Esophagus mucosa (tissue), 1 donor: ENCODE measurements at places on chromosomes 11 and 22.
A peak's percentile ranks its signal among the peaks of the same experiment; 100 is the strongest.

DNA sequence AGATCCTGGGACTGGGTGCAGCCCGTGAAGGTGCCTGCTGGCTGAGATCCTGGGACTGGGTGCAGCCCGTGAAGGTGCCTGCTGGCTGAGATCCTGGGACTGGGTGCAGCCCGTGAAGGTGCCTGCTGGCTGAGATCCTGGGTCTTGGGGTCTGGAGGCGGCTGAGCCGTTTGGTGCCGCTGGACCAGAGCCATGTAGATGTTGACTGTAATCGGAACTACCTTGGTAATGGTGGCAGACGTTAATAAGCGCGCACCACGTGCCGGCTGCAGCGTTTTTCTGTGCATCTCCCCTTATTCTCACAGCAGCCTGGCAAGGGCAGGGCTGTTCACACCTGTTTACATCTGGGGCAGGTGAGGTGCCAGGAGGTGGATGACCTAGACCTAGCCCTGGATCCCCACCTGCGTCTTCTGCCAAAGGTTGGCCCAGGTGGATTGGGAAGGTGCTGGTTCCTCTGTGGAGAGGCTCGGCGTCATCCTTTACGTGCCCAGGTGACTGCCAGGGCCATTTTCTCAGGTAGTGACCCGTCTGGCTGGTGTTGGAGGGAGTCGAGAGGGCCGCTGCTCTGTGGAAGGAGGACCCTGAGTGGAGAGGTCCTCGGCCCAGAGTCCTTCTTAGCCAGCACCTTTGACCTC lies 382.5 kb downstream of the TBC1D22A start:
- peak; percentile 58 for ATAC-seq

- ATAC-seq = no peak
Measured at GRCh38 chr11:61853698-61854169, 25.6 kb downstream of the FADS2 start.

DNA sequence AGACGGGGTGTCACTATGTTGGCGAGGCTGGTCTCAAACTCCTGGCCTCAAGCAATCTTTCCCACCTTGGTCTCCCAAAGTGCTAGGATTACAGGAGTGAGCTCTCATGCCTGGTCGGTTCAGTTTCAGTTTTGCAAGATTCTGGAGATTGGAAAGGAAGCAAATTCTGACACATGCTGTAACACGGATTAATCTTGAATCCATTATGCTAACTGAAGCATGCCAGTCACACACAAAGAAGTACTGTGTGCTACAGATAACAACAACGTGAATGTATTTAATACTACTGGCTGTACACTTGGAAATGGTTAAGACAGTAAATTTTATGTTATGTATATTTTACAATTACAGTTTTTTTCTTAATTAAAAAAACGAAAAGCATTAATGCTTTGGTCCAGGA lies 107.6 kb downstream of the MED15 start:
- ATAC-seq = peak; percentile 45

DNA sequence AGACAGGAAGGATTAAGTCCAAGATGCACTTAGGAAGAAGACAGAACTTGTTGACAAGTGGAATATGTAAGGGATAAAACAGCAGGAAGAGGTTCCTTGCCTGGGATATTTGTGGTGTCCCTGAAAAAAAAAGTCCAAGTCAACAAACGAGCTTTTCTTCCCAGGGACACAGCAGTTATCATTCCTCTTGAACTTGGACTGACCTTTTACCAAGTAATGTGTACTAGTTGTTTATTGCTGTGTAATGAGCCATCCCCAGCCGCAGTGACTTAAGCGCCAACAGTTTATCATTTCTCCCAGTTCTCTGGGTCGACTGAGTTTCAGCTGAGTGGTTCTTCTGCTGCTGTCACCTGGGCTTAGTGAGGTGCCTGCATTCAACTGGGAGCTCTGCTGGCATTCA lies 37.0 kb downstream of the KREMEN1 start:
- no peak for ATAC-seq

DNA sequence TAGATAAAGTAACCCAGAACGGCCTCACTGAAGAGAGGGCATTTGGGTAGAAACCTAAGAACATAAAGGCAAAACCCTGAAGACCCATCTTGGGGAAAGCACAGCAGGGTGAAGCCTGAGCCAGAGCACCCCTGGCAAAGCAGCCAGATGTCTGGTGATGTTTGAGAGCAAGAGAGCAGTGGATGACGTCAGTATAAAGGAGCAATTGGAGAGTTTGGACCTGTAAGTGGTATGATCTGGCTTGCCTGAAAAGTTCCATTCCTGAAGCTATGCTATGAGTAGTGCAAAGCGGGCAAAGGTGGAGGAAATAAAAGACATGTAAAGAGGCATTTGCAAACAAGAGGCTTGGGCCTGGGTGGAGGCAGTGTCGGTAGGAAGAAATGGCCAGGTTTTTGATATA lies 167.8 kb downstream of the MSANTD4 start:
- no peak for ATAC-seq

GRCh38 chr22:47333625-47334024 lies 571.2 kb downstream of the TBC1D22A start:
- peak; percentile 75 for ATAC-seq

- ATAC-seq = no peak
Measured at GRCh38 chr11:26088391-26088790, 243.5 kb upstream of the ANO3 start.

GRCh38 chr11:8683115-8683807 lies 669 bp downstream of the RPL27A start:
- peak; percentile 27 for ATAC-seq

DNA sequence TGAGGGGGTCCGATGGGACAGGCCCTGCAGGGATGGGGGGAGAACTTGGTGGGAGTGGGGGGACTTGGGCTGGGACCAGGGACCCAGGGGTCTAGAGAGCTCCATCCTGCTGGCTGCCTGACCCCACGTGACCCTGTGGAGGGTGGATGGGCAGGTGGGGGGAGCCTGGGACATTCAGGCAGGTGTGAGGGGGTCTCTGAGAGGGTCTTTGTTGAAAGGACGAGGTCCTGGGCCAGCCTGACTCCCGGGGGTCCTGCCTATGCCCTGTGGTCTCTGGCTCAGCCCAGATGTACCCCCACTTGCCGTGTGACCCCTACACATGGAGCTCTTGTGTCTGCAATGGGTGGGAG lies 7.5 kb downstream of the LRRC56 start:
- ATAC-seq = peak; percentile 3

GRCh38 chr22:17695986-17696385 lies 57.4 kb downstream of the BCL2L13 start:
- ATAC-seq = no peak

DNA sequence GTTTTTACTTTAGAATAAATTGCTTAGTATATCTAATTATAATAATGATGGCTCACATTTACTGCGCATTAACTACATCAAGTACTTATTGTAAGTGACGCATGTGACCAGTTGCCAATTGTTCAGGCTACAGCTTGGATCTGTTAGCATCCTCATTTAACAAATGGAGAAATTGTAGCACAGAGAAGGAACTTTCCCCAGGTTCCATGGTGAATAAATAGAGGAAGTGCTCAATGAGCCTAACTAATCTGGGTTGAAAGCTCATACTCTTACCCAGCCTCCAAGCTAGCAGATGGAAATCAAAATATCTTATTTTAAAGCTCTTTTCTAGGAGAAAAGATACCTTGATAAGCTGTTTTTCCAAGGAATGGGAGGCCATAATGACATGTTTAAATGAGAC lies 19.8 kb downstream of the MMP27 start:
- ATAC-seq = no peak

DNA sequence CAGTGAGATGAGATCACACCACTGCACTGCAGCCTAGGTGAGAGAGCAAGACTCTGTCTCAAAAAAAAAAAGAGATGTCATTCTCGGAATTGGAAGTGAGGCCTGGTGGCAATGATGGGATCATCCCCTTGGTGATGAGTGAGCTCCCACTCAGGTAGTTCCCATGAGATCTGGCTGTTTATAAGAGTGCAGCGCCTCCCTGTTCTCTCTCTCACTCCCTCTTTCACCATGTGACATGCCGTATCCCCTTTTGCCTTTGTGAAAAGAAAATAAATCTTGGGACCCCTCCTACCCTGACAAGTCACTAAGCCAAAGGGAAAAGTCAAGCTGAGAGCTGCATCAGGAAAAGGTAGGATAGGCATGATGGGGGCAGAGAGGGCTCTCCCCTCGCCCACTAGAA lies 28.8 kb downstream of the ZNF70 start:
- no peak for ATAC-seq

DNA sequence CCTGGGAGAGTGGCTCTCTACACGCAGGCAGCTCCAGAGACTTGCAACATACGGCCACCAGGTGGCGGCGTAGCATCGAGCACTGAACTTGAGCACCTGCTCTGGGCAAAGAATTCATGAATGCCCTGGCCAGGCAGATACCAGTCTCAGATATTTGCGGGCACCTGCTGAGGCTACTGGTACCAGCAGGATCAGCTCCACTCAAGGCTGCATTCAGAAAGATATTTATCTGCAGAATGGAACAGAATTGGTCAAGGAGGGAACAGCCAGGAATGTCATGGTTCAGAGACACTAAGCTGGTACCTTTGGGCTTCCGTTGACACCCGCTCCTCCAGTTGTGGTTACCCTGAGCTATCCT lies 10.8 kb upstream of the CCDC86 start:
- peak; percentile 93 for ATAC-seq

DNA sequence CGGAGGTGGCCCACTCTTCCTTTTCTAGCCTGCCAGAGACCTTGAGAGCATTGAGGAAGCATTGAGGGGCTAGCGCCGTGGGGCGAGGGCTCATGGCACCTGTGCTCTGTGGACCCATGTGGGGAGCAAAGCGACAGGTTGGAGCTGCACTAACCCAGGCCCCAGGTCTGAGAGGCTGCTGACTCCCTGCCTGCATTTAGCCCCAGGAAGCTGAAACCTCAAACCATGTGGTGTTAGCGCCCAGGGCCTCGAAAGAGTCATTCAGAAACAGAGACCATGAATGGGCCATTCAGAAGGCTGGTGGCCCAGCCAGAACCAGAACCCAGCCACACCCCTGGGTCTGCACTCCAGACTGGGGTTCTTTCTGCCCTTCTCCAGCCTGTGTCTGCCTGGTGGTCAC lies 88.6 kb downstream of the BCR start:
- no peak for ATAC-seq

- ATAC-seq = no peak
Measured at GRCh38 chr11:10275714-10276113, 18.3 kb downstream of the SBF2 start.

GRCh38 chr11:134644476-134645456 lies 232.7 kb upstream of the B3GAT1 start:
- no peak for ATAC-seq

- no peak for ATAC-seq
Measured at GRCh38 chr11:128627666-128628324, 40.4 kb upstream of the ETS1 start.

DNA sequence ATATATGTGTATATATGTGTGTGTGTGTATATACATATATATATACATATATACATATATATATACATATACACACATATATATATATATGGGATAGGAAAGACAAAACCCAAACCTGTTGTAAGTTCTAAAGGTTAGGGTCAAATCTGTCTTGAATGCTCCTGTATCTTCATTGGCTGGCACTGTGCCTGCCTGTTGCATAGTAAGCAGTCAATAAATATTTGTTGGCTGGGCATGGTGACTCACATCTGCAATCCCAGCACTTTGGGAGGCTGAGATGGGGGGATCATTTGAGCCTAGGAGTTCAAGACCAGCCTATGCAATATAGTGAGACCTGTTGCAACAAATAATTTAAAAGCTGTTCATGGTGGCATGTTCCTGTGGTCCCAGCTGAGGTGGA lies 205.4 kb downstream of the DBX1 start:
- no peak for ATAC-seq

DNA sequence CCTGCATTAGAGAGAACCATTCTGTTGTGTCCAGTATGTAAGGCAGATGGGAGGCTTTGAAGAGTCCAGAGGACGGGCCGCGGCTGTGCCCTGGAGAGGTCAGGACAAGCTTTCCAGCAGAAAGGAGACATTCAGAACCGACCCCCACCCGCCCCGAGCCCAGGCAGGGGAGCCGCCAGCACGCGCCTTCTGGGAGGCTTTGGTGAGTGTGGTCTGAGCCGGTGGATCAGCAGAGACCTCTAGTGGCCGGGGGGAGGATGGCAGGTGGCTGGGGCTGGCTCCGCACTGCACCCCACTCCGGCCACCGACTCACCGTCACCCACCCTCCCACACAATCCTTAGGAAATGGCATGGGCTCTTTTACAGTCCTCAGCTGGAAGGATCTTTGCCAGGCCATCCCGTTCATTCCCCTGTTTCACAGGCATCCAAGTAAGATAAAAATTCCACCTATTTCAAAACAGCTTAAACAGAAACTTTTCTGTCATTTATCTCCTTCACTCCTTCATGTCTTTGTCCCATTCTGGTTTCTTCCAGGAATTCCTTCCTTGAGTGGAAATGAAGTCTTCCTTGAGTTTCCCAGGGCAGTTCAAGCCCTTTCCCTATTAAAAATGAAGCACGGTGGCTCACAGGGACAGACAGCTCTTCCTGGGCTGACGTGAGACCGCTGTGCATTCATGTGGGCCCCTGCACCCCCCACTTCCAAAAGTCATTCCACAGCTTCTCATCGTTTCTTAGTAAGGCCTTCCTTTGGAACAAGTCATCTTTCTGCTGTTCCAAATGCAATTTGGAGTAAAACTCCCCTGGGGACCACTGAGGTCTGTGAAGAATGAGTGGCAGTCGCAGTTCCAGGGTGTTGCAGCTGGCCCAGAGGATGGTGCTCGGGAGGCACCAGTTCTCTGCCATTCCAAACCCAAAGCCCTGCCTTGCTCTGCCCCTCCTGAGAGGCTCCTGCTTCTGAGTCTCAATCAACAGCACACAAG lies 91.0 kb downstream of the FEZ1 start:
- peak; percentile 83 for ATAC-seq

DNA sequence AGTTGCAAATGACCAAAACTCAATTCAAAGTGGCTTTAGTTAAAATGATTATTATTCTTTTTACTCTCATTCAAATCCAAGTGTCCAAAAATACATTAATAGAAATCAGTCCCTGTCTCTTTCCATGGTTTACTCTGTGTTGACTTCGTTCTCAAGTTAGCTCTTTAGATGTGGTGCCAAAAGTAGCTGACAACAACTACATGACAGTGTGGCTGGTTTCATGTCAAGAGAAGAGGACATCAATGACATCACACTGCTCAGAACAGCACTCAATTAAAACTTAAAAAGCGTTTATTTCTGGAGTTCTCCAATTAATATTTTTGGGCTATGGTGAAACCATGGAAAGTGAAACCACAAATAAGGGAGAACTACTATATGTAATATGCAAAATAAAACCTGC lies 1746.9 kb downstream of the LRRC4C start:
- no peak for ATAC-seq
